ENCODE measurements at places on chromosomes 12 and 14. TPM values are rescaled to one million over a fixed set of nuclear protein-coding genes. Genes with fewer than 3 reads are reported as not detected.
A peak's percentile ranks its signal among the peaks of the same experiment; 100 is the strongest.

GRCh38 chr14:55388160-55388559 is 23.5 kb downstream of the ATG14 start:
- no peak for DNase-seq

DNA sequence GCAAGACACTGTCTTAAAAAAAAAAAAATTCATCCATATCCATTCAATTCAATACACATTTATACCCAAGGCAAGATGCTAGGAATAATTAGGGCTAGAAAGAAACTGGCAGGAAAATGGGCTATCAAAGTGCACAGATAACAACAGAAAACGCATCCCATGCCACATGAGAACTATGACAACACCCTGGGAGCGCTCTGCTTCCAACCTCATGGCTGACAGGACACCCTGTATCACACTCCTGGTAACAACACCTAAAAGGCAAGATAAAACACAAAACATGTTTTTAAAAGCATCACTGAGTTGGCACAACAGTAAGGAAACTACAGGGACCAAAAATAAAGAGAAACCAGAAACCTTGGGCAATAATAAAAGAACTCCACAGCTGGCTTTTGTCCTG is 54.9 kb downstream of the ZFYVE21 start:
- no peak for DNase-seq

DNA sequence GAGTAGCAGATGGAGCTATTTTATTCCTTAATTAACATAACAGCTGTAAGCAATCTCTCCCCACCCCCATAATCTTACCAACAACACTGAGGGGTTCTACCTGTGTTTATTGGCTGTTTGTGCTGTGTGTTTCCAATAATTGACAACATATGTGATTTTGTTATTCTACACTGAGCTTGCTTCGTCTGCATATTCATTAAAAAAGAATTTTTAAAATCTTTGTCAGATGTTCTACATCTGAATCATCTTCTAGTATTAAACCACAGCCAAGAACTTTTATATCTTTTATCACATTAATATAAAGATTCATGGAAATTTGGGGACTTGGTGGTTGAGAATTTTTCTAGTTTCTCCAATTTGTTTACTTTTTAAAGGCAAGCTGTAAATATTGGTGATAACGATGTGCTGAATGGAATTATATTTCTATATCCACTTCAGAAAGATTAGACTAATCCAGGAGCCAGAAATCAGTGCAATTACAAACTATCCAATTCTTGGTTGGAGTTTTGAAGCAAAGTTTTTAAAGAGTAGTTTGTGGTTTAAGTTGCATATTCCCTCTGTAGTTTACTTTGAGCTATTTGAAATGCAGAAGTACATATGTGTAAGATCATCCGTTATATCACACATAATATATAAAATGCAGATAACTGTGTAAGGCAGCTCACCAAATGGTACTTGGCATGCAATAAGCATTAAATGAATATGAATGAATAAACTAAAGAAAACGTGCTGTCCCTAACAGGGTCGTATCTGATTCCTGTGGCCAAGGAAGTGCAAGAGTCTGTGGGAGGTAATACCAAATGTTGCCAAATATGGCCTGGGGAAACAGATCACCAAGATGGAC is 206.9 kb downstream of the PELI2 start:
- DNase-seq: no peak

DNA sequence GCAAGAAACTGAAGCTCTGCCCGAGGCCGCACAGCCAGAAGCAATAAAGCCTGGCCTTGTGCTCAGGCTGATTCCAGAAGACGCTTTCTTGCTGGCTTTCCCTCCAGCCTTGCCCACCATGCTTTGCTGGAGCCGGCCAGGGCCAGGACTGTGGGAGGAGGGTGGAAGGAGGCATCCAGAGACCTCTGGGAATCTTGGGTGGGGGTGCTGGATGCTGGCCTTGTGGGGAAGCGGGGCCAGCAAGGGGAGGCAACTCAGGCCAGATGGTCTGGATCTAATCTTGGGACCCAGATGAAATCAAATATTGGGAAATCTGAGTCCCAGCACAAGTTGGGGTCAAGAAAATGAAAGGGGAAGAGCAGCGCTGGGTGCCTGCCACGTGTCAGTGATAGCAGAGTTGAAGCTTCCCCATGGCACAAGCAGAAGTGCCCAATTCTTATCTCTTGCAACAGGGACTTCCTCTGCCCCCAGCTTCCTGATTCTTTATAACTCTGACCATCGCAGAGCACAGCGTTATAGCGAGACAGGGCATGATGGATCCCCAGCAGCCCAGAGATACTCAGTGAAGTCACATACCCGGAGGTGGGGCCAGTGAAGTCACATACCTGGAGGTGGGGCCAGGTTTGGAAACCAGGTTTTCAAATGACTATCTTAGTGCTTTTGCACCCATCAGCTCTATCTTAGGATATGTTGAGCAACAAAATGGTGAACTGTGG is 6.4 kb upstream of the RABGGTA start:
- DNase-seq: no peak

- no peak for DNase-seq
Observed at GRCh38 chr12:9973949-9974348, 2.7 kb downstream of the CLEC12A start.

GRCh38 chr12:40711121-40711520 is 18.9 kb downstream of the CNTN1 start:
- no peak for DNase-seq

DNA sequence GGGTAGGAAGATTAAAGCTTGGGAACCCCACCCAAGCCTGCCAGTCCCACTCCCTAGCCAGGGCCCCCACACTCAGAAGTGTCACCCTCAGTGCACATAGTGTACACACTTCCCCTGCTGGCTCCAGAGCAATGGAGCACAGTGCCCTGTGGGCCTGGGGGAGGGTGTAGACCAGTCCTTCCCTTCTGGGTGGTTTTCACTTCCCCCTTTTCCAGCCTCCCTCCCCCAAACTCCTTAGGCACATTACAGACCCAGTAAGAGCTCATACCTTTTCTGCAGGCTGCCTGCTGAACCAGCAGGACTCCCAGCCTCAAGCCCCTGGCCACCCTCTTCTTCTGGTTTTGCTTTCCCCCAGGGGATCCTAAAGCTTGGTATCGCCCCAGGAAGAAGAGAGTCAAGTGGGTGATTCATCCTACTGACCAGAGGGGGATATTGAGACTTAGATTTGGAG is at the start of gene ZNF385A:
ZNF385A (minus strand) TSS at position 143 of the 451 bp plus-strand sequence. CDS start 219 bp downstream, outside the sequence.
- no peak for DNase-seq

- peak; percentile 50 for DNase-seq
Observed at GRCh38 chr12:46445093-46445492, 72.5 kb upstream of the SLC38A2 start.

- no peak for DNase-seq
Observed at GRCh38 chr14:92922155-92922735, 705 bp upstream of the CHGA start.

DNA sequence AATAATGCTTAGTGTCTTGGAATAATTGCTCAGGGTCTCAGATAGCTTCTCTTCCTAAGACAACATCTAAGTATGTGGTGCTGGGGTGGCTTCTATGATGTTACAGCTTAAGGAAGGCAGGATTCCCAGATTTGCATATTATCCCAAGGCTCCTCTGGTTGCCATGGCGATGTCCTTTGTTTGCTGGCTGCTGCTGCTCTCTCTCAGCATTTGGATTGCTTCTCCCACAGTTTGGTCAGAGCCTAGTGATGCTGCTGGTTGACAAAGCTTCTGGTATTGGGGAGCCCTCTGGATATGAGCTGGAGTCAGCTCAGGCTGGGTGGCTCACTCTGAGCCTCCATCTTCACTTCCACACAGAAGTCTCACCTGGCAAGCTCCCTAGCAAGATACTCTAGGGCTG is 56.4 kb upstream of the FBXO33 start:
- DNase-seq: no peak

- no peak for DNase-seq
Observed at GRCh38 chr12:57109207-57110103, 1.7 kb downstream of the STAT6 start.

DNA sequence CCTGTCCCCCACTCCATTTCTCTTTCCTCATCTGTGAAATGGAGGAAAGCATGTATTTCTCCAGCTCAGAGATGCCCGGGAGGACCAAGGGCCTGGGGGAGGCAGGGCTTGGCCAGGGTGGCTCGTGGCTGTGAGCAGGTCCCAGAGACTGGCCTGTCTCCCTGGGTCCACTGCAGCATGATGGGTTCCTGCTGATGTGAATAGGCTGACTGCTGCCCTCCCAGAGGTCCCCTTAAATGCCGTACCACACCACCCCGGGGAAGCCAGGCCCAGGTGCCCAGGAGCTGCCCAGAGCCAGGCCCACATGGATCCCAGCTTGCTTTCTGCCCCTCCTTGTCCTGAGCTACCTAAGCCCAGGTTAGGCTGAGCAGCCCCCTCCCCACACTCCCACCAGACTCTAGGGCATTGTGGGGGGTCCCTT is 158.2 kb upstream of the C14orf180 start:
- no peak for DNase-seq

DNA sequence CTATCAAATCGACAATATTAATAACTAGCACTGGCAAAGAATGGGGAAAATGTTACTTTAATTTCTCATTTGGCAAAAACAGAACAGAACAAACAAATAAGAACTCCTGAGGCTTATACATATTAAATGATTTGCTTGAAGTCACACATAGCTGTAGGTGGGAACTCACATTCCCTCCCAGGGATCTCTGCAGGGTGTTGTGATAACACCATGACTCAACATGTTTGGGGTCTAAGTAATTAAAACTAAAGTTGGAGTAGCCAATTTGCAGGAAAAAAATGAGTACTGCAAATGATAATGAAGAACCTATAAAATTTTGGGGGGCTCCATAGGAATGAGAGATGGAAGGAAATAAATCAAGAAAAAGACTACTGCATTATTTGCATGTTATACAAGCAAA is 27.5 kb downstream of the UNC79 start:
- DNase-seq: no peak

DNA sequence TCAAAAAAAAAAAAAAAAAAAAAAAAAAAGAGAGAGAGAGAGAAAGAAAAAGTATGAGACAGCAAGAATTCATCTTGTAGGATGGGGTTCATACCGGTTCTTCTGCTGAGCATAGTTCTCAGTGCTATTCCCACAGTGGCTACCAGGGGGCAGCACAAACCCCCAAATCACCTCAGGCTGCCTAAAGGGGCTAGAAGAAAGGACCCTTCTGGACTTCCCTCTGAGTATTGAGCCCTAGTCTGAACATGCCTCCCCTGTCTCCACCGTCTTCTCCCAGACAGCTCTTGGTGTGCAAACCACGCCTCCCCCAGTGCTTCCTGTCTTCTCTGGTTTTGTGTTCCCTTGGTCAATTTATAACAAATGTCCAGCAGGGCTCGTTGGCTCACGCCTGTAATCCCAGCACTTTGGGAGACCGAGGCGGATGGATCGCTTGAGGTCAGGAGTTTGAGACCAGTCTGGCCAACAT is 31.3 kb upstream of the SMUG1 start:
- DNase-seq: peak; percentile 80

DNA sequence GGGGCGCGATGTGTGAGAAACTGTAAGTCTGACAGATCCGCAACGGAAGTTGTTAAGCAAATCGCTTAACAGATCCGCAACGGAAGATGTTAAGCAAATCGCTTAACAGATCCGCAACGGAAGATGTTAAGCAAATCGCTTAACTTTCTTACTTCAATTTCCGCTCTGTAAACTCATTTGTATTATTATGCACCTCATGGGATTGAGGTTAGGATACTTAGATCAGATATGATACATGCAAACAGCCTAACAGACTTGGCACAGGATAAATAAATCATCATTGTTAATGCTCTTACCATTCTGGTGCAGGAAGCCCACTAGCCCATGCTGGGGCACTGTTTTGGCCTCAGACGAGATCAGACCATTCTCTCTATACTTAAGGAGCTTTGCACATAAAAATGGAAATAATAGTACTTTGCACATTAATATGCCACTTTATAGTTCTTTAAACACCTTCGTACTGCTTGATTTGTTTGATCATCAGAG is 399 bp downstream of the NCAPD2 start:
- DNase-seq: no peak

DNA sequence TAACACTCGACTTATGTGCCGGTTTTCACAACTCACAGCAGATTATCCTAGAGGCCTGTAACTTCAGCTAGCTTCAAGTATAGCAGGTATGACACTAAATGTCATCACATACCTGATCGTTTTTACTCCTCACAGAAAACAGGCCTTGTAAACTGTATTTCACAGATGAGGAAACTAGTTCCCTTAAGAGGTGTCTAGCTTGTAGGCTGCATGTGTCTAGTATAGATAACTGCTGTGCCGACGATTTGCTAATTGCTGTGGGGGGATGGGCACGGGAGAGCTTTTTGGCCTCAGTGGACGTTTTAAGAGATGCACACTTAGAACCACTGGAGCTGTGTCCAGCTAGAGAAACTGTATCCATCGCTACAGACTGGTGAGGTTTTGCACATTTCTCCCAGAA is 78.8 kb downstream of the PAPOLA start:
- DNase-seq: no peak

Gene FOXG1
- not detected for total RNA-seq

Gene SALL2
- total RNA-seq: 2.3 TPM

Gene TMEM229B
- 1.4 TPM for total RNA-seq

Gene ADAM21
- total RNA-seq: 0.33 TPM

Gene SLC25A47
- total RNA-seq: not detected

Gene SLC5A8
- total RNA-seq: not detected

Gene EXOC3L4
- not detected for total RNA-seq
